Activated CD8-positive, alpha-beta memory T cell treated with anti-CD3 and anti-CD28 coated beads for 1 hour (primary cell): ENCODE measurements at places on chromosomes 13 and 19.

DNA sequence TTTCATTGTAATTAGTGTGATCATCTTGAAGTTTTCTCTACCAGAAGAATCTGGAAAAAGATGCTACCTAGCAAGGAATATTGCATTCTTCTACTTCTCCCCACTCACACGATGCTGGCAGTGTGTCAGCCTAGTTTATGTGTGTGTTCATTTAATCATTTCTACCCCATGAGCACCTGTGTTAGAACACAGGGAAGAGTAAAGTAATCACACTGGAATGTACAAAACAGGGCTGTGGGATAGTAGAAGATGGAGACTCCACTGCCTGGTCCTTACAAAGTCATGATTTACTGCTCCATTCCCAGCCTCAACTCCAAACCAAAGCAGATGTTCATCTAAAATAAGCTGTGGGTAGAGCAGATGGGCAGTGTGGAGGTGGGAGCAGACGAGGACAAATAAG, 47.7 kb upstream of the RGCC start:
- DNase-seq, result no peak

DNA sequence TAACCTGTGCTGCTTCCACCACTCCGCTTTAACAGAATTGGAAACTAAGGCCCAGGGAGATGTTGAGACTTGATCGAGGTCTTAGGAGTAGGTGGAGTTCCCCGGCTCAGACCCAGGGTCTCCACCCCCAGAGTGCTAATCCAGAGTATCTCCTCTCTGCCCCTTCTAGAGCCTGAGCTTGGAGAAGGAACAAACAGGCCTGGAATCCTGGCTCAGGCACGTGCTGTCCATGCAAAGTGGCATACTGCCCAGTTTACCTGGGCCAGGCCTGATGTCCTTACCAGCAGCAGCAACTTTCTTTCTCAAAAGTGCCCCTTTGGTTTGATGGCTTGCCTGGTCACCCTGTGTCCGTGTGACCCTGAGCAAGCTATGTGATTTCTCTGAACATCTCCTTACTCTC, 3.7 kb downstream of the SYNGR4 start:
- no peak for DNase-seq

DNA sequence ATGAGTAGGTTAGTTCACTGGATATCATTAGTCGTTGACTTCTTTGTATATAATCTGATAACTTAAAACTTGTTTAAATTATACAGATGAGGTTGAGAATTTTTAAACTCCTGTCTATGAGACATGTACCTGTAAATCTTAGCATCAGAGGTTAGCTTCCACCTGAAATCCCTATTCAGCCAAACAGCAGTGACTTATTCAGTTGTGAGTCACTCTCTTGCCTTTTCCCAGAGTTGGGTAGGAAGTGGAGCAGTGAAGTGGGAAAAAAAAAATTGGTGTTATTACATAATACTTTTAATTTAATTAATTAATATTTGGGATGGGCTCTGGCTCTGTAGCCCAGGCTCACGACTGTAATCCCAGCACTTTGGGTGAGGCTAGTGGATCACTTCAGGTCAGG, 32.9 kb downstream of the ZNF701 start:
- no peak for DNase-seq

GRCh38 chr19:1134431-1134830, 30.6 kb downstream of the GPX4 start:
- no peak for DNase-seq

DNA sequence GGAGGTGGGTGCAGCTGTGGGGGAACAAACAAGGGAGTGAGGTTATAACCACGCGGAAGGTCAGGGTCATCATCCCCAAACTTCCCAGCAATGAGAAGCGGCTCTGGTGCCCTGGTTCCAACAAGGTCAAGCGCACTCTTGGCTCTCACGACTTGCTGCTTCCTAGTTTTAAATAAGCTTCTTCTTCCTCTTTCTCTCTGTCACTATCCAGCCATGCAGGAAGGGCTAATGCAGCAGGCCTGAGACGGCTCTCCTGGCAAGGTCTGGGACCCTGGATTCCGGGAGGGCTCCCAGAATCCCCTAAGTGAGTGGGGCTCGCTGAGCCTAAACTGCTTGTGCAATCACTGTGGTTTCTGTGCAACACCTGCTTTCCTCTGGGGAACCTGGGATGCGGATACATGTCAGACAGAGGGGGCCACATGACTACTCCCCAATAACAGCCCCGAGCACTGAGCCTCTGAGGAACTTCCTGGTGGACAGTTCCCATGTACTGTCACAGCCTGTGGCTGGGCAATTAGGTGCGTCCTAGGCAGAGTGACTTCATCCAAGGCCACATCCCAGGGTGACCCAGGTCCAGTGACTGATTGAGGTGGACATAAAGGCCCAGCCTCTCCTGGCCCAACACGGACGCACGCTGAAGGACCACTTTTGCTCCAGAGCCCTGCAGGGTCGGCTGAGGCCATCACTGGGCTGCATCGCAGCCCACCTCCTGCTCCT, 24.2 kb downstream of the VRK3 start:
- DNase-seq, result no peak

DNA sequence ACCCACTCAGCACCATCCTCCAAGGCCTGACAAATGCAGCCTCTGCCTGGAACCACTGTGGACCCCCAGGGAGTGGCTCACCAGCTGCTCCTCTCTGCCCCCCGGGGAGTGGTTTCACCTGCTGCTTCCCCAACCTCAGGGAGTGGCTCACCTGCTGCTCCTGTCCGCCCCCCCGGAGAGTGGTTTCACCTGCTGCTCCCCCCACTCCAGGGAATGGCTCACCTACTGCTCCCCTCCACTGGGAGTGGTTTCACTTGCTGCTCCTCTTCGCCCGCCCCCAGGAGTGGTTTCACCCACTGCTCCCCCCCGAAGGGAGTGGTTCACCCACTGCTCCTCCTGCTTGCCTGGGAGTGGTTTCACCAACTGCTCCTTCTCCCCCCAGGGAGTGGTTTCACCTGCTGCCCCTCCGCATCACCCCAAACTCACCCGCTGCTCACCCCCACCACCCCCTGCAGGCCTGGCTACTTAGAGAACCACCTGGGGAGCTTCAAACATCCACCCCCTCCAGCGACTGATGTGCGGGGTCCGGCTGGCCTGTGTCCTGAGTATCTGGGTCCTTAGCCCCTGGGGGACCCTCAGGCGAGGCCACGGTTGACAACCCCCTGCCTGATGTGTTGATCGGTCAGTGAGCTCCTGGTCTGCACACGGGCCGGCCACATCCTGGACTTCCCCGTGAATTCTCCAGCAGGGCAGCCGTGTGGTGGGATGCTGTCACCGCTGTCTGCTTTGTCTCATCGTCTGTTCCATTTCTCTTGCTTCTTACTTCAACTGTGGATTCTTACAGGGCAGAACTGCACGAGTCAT, 14.6 kb upstream of the TMEM255B start:
- DNase-seq, result no peak

DNA sequence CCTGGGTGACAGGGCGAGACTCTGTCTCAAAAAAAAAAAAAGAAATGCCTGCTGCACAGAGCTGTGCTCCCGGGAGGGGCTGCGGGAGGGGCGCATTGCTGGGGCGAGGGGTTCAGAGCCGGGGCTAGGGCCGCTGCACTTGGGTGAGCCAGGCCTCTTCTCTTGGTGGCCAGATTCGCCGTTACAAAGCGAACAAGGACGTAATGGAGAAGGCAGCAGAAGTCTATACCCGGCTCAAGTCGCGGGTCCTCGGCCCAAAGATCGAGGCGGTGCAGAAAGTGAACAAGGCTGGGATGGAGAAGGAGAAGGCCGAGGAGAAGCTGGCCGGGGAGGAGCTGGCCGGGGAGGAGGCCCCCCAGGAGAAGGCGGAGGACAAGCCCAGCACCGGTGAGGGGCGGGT, 19.0 kb downstream of the PLIN4 start:
- DNase-seq, result no peak

DNA sequence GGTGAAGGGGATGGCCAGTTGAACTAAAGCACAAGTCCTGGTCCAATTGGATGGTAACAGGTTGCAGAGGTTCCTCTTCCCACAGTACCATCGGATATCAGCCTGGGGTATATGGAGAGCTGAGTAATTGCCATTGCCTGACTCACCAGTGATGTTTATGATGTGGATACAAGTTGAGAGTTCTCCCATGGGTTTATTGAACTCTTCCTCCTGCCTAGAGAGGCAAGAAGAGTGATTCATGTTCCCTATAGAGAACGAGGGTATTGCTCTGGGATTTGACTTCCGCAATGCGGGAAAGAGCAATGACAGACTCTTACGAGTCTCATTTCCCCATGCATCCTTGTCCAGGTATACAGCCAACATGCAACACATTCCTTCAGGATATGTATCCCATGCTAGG, 111.3 kb upstream of the PCDH9 start:
- no peak for DNase-seq

- DNase-seq, result no peak
Measured at GRCh38 chr13:38730332-38730731, 43.5 kb downstream of the FREM2 start.

DNA sequence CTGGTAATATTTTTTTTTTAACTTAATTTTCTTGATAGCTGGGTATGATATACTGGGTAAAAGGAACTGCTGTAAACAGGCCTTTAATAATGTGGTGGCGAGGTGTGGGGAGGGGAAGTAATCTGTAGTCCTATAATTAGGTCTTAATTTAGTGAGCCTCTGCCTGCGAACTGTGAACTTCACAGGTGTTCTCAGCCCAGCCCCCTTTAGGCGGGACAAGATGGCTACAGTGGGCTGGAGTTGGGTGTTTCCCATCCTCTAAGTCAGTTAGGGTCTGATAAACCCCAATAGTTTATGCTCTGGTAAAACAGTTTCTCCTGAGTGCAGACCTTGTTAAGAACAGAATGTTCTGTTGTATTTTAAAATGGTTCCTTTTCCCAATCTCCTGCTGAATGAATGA, 97.6 kb upstream of the SERP2 start:
- DNase-seq, result no peak

DNA sequence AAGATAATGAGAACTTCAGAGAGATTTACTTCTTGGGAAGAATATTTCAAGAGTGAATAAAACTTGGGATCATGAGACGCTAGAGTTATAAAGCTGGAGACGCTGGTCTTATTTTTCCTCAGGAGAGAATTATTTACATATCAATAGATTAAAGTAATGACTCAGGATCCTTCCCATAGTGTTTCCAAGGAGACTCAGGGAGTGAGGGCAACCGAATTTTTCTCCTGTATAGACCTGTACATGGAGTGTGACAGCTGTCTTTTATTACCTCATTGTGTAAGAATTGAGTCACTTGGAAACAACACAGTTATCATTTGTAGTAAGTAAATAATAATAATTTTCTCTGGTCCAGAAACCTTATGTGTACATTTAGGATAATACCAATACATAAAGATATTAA, 1905.5 kb downstream of the OLFM4 start:
- no peak for DNase-seq

DNA sequence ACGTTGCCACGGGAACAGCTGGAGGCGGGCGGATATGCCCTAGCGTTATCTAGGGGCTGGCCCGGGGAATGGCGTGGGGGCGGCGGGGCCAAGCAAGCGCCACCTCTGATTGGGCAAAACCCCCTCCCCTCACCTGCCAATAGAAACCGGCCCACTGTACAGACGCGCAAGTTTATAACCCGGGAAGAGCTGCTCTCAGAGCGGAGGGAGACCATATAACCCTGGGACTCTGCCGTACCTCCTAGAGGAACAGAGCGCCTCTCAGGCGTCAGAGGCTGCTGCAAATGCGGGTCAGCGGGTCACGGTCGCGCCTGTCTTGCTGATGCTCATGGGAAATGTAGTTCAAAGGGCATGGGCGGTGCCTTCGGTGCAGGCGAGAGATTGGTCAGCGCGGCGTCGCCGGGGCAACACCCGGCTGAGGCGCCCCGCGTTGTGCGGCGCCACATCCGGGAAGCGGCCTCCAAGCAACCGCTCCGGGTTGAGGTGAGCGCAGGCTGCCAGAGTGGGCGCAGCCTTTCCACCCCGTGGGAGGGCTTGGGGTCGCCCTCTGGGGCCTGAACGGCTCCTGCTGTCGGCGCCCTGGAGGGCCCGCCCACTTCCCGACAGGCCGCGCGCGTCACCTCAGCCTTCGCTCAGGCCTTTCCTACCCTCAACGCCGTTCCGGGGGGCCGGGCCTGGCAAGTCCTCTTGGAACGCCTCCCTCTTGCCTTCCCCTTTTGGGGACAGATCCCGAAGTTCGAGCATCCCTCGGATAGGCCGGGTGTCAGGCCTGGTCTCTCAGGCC, at the start of gene ZNF446:
Gene ZNF446 (plus strand): TSS at position 639 of the 784 bp plus-strand sequence. CDS start 867 bp downstream, outside the sequence.
- DNase-seq, result peak; percentile 89

DNA sequence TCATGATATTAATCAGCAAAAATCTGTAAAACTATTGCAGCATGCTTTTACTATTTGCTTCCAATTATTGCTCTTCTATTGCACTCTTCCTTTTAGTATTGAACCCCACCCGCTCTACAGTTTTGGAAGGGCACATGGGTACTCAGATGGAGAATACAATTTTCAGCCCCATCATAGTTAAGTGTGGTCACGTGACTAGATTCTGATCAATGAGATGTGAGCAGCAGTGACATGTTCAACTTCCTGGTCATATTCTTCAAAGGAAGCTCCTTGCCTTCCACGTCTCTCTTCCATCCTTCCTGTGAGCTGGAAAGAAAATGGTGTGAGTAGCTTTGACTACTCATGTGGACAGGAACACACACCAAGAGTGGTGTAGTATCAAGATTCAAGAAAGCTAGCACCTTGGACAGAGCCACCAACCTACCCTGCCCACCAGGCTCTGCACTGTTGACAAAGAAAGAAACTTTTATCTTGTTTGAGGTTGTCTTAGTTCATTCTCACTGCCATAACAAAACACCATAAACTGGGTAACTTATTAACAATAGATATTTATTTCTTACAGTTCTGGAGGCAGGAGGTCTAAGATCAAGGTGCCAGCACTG, 3.8 kb upstream of the FGF14 start:
- no peak for DNase-seq

GRCh38 chr13:43751624-43752023, 35.1 kb downstream of the ENOX1 start:
- no peak for DNase-seq

DNA sequence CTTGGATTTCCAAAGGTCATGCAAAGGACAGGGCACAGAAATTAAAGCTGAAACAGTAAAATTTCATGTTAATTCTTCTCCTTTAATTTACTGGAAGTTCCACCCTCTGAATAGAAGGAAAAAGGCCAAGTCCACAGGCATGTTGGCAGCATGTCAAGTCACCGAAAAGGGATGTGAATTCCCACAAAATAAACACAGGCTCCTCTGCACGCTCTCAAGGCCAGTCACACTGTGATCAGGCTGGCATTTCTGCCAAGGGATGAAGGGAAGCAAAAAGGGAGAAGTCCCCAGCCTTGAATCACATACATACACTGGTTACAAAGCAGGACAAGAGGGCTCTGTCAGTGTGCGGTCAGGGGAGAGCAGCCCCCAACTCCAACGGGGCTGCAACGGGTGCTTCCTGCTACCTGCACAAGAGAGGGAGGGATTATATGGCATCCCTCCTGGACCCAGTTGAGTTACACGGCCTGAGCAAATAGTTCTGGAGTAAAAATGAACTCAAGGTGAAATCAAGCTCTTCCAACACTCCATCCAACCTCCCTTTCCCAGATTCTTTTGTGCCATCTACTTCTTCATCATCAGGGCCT, 6.9 kb downstream of the DCLK1 start:
- no peak for DNase-seq

GRCh38 chr19:33456845-33457220, 64.8 kb downstream of the PEPD start:
- DNase-seq, result no peak

DNA sequence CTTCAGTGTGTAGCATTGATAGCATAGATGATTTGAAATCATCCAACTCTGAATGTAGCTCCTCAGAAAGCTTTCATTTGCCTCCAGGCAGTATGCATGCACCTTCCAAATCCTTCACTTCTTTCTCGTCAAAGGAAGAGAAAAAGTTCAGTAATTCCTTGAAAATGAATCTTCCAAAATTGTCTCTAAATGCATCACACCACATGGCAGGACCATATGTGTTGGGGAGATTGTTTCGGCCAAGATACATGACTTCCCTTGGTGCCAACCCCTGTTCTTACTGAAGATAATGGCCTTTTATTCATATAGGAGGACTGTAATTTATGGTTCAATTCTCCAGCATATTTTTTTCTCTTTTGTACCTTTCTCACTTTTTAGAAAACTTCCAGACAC, 315.6 kb upstream of the SPRY2 start:
- no peak for DNase-seq
